ENCODE measurements at places on chromosomes 2 and 18.

DNA sequence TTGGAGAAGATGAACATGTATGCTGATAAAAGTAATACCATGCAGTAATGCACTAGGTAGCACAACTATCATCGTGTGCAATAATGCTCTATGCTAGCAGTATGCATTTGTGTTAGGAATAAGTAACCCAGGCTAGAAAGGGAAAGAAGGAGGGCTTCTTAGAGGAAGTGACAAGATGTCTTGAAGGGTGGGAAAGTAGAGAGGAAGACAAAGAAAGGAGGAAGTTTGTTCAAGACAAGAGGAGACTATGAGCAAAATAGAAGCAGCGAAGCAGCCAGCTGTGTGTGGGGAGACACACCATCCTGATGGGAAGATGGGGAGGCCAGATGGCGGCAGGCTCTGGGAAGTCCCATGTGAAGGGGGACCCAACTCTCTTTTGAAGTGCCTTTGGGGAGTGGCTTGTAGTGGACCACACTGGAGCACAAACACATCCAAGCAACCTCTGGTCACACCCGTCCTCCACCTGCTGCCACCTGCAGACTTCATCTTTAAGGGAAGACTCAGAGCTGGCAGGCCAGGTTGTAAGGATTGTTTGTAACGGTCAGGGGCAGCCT, 39.9 kb upstream of the INHBB start:
- DNase-seq, result no peak

DNA sequence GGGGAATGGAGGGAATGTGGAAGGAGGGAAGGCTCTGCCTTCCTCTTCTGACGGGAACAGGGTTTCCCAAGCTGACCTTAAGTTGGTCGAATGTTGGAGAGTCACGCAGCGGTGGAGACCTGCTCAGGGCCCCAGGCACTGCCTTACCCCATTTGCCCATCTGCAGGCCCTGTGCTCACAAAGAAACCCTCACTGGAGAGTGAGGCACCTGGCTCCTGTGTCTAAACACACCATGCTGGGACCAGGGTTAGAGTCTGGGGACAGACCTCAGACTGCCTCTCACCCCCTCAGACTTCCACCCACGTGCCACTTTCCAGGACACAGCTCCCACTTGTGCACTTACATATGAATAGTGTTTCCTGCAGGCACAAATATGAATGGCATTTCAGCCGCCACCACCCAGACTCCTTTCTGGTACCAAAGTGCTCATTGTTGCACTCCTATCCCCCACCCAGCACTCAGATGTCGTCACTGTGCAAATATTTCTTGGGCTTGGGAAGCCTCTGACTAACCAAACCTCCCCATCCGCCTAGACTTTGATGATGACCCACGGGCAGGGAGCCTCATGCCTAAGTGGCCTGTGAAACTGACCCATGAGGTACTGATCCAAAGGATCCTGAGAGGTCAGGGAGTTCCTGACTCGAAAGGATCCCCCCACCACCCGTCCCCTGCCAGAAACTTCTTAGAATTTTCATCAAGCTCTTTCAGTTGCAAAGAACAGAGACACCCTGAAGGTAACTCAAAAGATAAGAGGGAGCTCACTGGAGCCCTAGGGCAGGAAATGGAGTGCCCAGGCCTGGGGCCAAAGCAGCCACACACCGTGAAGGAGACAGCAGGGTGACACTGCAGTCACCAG, 78.3 kb downstream of the STPG4 start:
- DNase-seq, result peak; percentile 97

DNA sequence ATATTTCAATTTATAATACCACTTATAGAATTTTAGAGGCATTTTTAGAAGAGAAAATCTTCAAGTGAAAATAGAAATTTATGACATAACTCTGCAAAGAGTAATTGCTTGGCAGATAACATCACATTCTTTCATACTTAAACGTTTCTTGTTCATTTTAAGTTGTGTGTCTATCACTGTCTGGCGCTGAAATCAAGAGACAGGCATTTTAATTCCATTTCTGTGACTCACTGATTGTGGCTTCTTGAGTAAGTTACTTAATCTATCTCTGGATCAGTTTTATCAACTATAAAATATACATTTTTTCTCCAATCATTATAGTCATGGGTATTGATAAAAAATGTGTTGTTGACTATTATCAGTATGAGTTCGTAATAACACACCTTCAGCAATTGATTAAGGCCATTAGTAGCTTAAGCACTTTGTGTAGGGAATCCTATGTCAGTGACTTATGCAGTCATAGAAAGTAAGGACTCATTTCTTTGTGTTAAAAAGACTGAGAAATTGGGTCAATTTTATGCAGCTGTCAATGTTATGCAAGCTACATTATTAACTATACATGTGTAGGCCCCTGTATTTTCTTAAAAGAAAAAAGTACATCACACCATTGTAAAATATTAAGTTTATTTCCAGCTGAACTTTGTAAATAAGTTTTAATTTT, 497.3 kb downstream of the CCDC85A start:
- peak; percentile 30 for DNase-seq

DNA sequence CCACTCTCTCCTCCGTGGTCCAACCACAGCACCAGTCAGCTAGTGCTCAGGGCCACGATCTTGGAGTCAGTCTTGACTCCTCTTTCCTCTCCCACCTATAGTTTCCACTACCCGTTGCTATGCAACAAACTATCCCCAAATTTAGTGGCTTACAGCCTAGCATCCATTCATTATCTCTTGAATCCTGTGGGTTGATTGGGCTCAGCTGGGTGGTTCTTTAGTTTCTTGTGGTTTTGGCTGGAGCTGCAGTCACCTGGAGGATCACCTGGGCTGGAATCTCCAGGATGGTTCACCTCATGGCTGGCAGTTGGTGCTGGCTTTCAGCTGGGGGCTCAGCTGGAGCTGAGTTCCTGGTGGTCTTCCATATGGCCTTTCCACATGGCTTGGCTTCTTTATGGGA, 149.9 kb downstream of the ASB1 start:
- no peak for DNase-seq

DNA sequence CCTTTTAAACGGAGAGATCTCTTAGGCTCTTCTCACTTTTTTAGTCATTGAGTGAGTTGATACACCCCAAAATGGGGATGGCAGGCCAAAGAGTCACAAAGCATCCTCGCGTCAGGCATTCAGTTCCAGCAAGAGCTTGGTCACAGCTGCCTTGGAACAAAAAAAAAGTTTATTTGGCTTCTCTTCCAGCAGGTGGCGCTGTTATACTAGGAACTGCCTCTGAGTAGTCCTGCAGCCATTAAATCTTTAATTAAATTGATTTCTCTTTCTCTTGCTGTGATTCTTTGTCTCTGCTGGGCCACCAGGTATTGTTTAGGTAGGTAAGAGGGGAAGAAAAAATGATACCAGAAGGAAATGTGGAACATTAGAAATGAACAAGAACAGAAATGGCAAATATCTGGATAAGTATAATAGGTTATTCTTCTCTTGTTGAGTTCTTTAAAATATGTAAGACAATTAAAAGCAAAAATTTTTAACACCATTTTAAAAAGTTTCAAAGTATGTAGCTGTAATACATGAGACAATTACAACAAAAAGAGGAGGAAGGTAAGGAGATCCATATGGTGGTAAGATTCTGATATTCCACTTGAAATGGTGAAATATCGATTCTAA, 175.1 kb downstream of the GALNT1 start:
- DNase-seq, result peak; percentile 53

GRCh38 chr2:27537287-27537686, 40.6 kb downstream of the GCKR start:
- DNase-seq, result no peak

DNA sequence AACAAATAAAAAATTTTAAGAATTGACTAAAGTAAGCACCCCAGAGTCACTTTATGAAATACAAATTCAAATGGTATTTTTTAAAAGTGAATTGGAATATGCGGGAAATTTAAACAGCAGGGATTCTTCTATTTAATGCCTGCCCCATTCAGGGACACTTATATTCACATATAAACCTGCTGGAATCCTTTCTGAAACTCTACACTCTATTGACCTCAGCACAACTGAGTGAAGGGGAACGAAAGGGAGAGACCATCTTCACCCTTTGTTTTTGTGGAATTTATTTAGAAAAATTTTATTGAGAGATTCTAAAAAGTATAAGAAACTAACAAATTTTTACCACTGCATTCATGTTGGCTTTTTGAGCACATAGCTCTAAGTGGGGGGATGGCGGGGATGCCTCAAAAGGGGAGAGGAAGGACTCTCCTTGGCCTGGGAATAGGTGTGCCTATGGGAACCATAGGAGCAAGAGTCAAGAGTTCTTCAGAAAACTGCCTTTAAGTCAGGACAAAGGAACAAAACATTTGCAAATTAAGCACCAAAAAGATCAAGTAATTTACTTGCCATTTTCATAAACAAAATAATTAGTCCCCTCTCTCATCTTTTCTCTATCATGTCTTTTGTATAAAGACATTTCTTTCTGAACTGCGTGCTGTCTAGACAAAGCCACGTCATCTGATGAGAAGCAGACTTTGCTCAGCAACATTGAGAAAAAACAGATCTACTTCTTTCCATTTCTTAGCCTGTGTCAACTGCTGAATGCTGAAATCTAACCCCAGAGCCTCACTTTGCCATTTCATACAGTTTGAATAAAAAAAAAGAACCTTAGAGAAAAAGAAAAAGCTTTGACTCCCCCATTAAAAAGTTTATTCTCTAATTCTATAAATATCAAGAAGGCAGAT, 21.6 kb upstream of the FLACC1 start:
- DNase-seq, result no peak

- DNase-seq, result no peak
Observed at GRCh38 chr2:180443888-180444287, 436.8 kb upstream of the CWC22 start.
